ENCODE measurements at places on chromosomes 7 and 10. TPM values are rescaled to one million over a fixed set of nuclear protein-coding genes. Genes with fewer than 3 reads are reported as not detected.

- no peak overlapping the region for H3K4me3 ChIP-seq
- no peaks in the 10 kb centered on the region for H3K27me3 ChIP-seq
- H3K36me3 ChIP-seq: no peaks in the 10 kb centered on the region
- H3K4me1 ChIP-seq: no peaks in the 10 kb centered on the region
- DNase-seq: no peak
Observed at GRCh38 chr7:85554236-85555178, 367.7 kb upstream of the SEMA3D start.

DNA sequence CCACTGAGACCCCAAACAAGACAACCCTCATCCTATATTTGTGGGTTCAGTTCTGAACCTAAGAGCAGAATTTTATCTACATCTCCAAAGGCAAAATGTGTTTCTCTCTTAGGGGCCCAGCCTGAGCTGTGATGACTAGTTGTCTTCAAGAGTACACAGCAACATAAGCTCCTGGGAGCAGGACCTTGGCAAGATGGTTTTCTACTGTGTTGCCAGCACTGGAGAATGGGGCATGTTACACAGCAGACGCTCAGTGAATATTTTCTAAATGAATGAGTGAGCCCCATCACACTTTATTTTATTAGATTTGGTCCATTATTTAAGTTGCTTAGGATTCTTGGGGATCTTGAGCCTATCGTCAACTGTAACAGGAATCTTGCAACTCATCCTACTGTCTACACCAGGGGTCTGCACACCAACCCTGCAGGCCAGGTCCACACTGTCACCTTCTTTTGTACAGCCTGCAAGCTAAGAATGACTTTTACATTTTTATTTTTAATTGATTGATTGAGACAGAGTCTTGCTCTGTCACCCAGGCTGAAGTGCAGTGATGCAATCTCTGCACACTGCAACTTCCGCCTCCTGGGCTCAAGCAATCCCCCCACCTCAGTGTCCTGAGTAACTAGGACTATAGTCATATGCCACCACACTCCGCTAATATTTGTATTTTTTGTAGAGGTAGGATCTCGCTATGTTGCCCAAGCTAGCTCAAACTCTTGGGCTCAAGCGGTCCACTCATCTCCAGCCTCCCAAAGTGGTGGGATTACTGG, 347.1 kb downstream of the FGFR2 start:
- peaks cover 3% of the 10 kb centered on the region for H3K27me3 ChIP-seq
- DNase-seq: no peak
- no peak overlapping the region for H3K4me3 ChIP-seq
- H3K36me3 ChIP-seq: no peaks in the 10 kb centered on the region
- no peak overlapping the region for H3K27ac ChIP-seq
- no peaks in the 10 kb centered on the region for H3K4me1 ChIP-seq

PHKG1 gene
- 2.3 TPM for total RNA-seq

DNA sequence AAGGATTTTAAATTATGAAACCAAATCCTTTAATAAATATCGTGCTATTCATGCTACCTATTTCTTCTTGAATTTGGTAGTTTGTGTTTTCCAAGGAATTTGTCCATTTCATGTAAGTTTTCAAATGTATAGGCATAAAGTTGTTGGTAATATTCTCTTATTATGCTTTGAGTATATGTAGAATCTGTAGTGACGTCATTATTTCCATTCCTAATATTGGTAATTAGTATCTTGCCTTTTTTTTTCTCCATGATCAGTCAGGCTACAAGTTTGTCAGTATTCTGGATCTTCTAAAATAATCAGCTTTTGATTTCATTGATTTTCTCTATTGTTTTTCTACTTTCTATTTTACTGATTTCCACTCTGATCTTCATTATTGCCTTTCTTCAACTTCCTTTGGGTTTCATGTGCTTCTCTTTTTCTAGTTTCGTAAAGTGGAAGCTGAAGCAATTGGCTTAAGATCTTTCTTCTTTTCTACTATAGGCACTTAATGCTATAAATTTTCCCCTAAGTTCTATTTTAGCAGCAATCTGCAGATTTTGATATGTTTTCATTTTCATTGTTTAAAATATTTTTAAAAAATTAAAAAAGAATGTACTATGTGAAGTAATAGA, 156.5 kb upstream of the HDAC9 start:
- H3K4me3 ChIP-seq: no peak overlapping the region
- no peaks in the 10 kb centered on the region for H3K36me3 ChIP-seq
- H3K27me3 ChIP-seq: no peaks in the 10 kb centered on the region
- no peak overlapping the region for H3K27ac ChIP-seq
- no peak for DNase-seq

DNA sequence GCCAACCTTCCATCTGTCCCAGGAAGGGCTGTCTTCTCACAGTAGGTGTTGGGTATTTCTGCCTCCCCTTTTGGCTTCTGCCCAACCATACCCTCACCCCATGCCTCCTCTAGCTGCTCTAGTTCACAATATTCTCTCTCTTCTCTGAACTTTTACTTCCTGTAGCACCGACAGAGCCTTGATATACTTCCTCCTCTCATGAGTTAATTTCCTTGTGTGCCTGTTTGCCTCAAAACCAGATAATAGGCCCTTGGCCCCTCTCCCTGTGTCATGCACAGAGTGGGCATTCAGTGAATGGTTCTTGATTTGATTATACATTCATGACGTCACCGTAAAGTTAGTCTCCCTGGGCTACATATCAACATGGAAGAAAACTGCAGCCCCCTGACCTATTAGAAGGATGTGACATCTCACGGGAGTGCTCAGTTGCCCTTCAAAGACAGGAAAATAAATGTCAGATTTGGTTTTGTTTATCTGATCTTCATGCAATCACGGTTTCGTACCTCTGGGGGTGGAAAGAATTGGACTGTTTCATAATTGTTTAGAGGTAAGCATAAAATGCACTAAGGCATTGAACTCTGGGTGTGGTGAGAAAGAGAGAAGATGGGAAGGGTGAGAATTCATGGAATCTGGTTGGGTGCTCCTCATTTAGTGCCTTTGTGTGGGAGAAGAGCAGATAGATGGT, 127.7 kb downstream of the ITIH5 start:
- peak overlapping the region; percentile 8 for H3K27ac ChIP-seq
- no peak overlapping the region for H3K4me3 ChIP-seq
- H3K27me3 ChIP-seq: peaks cover 2% of the 10 kb centered on the region
- peaks cover 9% of the 10 kb centered on the region for H3K36me3 ChIP-seq
- H3K4me1 ChIP-seq: peaks cover 8% of the 10 kb centered on the region

SVOPL gene
- total RNA-seq: 4.9 TPM

GRCh38 chr7:128042012-128042411, 10.8 kb upstream of the LRRC4 start:
- H3K4me1 ChIP-seq: peaks cover 21% of the 10 kb centered on the region
- no peak overlapping the region for H3K4me3 ChIP-seq
- H3K36me3 ChIP-seq: peaks cover 1% of the 10 kb centered on the region
- DNase-seq: no peak
- H3K27ac ChIP-seq: no peak overlapping the region
- H3K27me3 ChIP-seq: no peaks in the 10 kb centered on the region

- peaks cover 15% of the 10 kb centered on the region for H3K4me1 ChIP-seq
- peak overlapping the region; percentile 63 for H3K27ac ChIP-seq
- no peak overlapping the region for H3K4me3 ChIP-seq
- no peak for DNase-seq
Observed at GRCh38 chr10:62779487-62780248, 24.9 kb upstream of the ADO start.

GRCh38 chr10:74898201-74898976, 72.0 kb downstream of the KAT6B start:
- H3K27me3 ChIP-seq: no peaks in the 10 kb centered on the region
- H3K36me3 ChIP-seq: peaks cover 13% of the 10 kb centered on the region
- H3K4me3 ChIP-seq: peak overlapping the region; percentile 25
- no peak for DNase-seq

- no peaks in the 10 kb centered on the region for H3K4me1 ChIP-seq
- no peaks in the 10 kb centered on the region for H3K36me3 ChIP-seq
- DNase-seq: no peak
- no peak overlapping the region for H3K27ac ChIP-seq
Observed at GRCh38 chr7:34755008-34755407, 97.0 kb downstream of the NPSR1 start.

GRCh38 chr7:44196450-44196872, 4.3 kb upstream of the YKT6 start:
- no peak for DNase-seq
- no peak overlapping the region for H3K4me3 ChIP-seq
- no peaks in the 10 kb centered on the region for H3K36me3 ChIP-seq
- peaks cover 15% of the 10 kb centered on the region for H3K4me1 ChIP-seq
- H3K27ac ChIP-seq: no peak overlapping the region
- H3K27me3 ChIP-seq: peaks cover 9% of the 10 kb centered on the region

GRCh38 chr10:29205787-29206186, 83.1 kb upstream of the LYZL1 start:
- H3K4me3 ChIP-seq: no peak overlapping the region
- no peak for DNase-seq
- H3K27ac ChIP-seq: no peak overlapping the region
- no peaks in the 10 kb centered on the region for H3K36me3 ChIP-seq
- H3K27me3 ChIP-seq: peaks cover 14% of the 10 kb centered on the region
- H3K4me1 ChIP-seq: no peaks in the 10 kb centered on the region

DNA sequence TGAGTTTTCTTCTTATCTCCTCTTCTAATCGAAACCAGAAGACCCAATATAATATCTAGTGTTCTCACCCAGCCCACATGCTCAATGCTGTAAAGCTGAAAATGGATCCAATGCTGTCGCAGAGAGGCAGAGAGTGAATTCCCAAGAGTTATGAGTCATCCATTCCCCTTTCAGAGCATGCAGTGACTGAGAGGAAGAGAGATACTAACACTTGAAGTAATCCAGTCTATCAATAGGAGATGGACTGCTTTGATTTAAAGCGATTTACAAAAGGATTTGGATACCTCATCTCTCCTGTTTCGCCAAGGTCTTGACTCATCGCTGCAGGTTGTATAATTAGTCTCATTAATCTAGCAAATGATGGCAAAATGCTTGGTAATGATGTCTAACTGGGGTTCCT, 41.5 kb upstream of the PRKCQ start:
- peaks cover 13% of the 10 kb centered on the region for H3K4me1 ChIP-seq
- H3K36me3 ChIP-seq: peaks cover 15% of the 10 kb centered on the region
- no peak overlapping the region for H3K27ac ChIP-seq

DNA sequence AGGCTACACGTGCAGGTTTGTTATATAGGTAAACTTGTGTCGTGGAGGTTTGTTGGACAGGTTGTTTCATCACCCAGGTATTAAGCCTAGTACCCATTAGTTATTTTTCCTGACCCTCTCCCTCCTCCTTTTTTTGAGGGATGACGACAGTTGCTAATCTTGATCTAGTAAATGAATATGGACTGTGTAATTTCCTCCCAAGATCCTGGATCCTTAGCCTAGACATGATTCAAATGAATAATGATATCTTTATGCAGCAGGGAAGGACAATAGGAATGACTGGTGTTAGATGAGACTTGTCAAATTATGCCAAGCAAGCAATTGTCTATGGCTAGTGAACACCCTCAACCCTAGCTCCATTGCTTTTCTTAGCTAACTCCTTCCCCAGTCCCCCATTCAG, 156.2 kb downstream of the PLPP4 start:
- no peaks in the 10 kb centered on the region for H3K4me1 ChIP-seq
- H3K27me3 ChIP-seq: no peaks in the 10 kb centered on the region
- no peak for DNase-seq
- no peaks in the 10 kb centered on the region for H3K36me3 ChIP-seq
- H3K4me3 ChIP-seq: no peak overlapping the region
- no peak overlapping the region for H3K27ac ChIP-seq

PROSER2 gene
- 1.0 TPM for total RNA-seq

SKIDA1 gene
- 0.09 TPM for total RNA-seq

TFPI2 gene
- not detected for total RNA-seq

GRCh38 chr10:101301111-101301731, 52.7 kb upstream of the BTRC start:
- no peak overlapping the region for H3K27ac ChIP-seq
- H3K27me3 ChIP-seq: peaks cover 35% of the 10 kb centered on the region
- DNase-seq: no peak
- no peak overlapping the region for H3K4me3 ChIP-seq

PLAU gene
- 0.61 TPM for total RNA-seq

ZNF425 gene
- total RNA-seq: 1.4 TPM

DNA sequence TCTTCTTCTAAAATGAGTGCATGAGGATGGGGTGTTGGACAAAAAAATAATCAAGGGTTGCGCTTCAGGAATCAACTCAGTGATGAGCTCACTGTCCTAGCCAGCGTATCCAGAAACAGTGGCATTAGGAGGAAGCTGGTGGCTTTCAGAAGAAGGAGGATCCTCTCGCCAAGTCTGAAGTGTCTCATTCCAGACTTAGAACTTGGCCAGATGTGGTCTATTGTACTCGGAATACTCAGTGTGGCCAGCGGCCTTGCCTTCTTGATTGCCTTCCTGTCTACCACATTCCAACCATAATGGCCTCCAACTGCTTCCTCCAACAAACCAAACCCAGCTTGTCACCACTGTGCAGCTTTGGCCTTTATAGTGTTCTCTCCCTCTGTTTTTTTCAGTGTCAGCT, 732.4 kb downstream of the KCNMA1 start:
- H3K27ac ChIP-seq: no peak overlapping the region
- H3K27me3 ChIP-seq: no peaks in the 10 kb centered on the region
- no peaks in the 10 kb centered on the region for H3K36me3 ChIP-seq
- DNase-seq: no peak
- H3K4me1 ChIP-seq: no peaks in the 10 kb centered on the region

C7orf25 gene
- total RNA-seq: 8.1 TPM

GRCh38 chr7:45670227-45670626, 96.1 kb downstream of the ADCY1 start:
- H3K36me3 ChIP-seq: no peaks in the 10 kb centered on the region
- no peak overlapping the region for H3K4me3 ChIP-seq
- no peak for DNase-seq
- H3K27me3 ChIP-seq: peaks cover 33% of the 10 kb centered on the region

PON1 gene
- total RNA-seq: not detected

SPAG6 gene
- 0.67 TPM for total RNA-seq

GRCh38 chr10:110808123-110808522, 63.6 kb upstream of the PDCD4 start:
- H3K4me1 ChIP-seq: peaks cover 22% of the 10 kb centered on the region
- DNase-seq: no peak
- no peak overlapping the region for H3K27ac ChIP-seq
- H3K4me3 ChIP-seq: no peak overlapping the region
- H3K27me3 ChIP-seq: no peaks in the 10 kb centered on the region

FOXI2 gene
- total RNA-seq: not detected
